Posterior vena cava (tissue), 2 donors: ENCODE measurements at places on chromosomes 7 and 10. TPM values are rescaled to one million over a fixed set of nuclear protein-coding genes. Genes with fewer than 3 reads are reported as not detected.

The FAM180A gene
- total RNA-seq: 11.9 TPM

The GNA12 gene
- total RNA-seq: 59.8 TPM

The OR2A1 gene
- total RNA-seq: not detected

The NPC1L1 gene
- total RNA-seq: 0.14 TPM

The MGMT gene
- 8.2 TPM for total RNA-seq

The TMEM273 gene
- 26.1 TPM for total RNA-seq

The DOCK4 gene
- total RNA-seq: 26.1 TPM

The PAPSS2 gene
- total RNA-seq: 46.1 TPM
